ENCODE measurements at places on chromosomes 4 and X. TPM values are rescaled to one million over a fixed set of nuclear protein-coding genes. Genes with fewer than 3 reads are reported as not detected.
A peak's percentile ranks its signal among the peaks of the same experiment; 100 is the strongest.

DNA sequence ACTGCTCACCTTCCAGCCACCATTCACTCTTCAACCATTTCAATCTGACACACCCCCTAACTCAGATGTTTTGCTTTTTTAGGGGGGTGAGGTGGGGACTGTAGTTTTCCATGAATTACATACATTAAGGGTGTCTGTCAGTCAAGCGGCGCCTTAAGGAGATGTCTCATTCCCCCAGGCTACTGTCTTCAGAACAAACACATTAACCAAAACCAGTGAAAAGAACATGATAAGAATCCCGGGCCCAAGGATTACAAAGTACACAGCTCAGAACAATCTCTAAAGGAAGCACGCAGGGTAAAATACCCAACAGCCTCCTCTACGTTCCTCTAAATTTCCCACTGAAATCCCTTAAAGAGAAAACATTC, 62.5 kb upstream of the IRF2 start:
- H3K27ac ChIP-seq: peak overlapping the region; percentile 66
- peak overlapping the region; percentile 67 for H3K4me3 ChIP-seq
- no peaks in the 10 kb centered on the region for H3K4me1 ChIP-seq
- H3K36me3 ChIP-seq: no peaks in the 10 kb centered on the region

DNA sequence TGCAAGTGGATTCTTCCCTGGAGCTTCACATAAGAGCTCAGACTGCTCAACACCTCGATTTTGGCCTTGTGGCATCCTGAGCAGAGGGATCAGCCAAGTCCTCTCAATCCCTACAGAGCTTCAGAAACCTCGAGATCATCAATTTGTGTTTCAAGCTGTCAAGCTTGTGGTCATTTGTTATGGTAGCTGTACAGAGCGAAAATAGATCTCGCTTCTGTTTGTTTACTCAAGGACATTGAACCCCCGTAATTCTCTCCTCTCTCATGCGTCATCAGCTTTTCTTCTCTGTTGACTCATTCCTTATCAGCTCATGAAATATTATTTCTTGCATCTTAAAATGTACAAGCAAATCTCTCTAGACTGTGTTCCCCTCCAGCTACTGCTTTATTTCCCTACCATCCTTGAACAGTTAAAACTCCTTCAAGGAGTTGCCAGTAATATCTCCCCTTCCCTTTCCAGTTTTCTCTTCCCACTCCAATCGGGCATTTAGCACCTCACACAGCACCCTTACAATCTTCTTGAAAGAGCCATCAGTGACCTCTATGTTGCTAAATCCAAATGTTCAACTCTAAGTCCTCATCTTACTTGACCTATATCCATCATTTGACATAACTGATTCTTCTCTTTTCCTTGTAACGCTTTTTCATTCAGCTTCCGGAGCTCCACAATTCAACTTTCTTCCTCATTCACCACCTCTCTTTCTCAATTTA, 106.2 kb upstream of the FAT1 start:
- H3K4me1 ChIP-seq: peaks cover 15% of the 10 kb centered on the region
- H3K36me3 ChIP-seq: no peaks in the 10 kb centered on the region
- no peak overlapping the region for H3K4me3 ChIP-seq
- H3K27me3 ChIP-seq: no peaks in the 10 kb centered on the region
- peak; percentile 78 for DNase-seq

DNA sequence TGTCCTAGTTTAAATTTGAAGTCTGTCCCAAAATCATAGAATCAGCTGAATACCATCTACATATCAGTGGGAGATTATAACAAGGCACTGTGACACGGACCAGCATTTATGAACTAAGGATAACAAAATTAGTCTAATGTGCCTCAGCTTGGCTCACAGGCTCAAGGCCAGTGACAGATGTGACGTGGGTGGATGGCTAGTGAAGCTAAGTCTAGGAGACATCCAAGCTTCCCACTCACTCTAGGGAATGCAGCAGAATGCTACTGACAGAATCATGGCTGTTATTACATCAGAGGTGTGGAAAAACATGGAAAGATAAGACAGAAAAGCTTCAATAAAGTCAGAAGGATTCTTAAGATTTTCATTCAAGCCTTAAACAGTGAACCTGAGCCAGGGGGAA, 329.9 kb downstream of the NAF1 start:
- no peaks in the 10 kb centered on the region for H3K36me3 ChIP-seq
- H3K4me3 ChIP-seq: no peak overlapping the region
- H3K27ac ChIP-seq: no peak overlapping the region
- H3K4me1 ChIP-seq: no peaks in the 10 kb centered on the region

Gene TIMM8A
- total RNA-seq: 16.5 TPM

All from PC-9 (cell line).